ENCODE measurements at places on chromosomes 2 and 18.

- DNase-seq = no peak
These were observed 53.6 kb downstream of the CDK15 start for GRCh38 chr2:201859949-201860348.

DNA sequence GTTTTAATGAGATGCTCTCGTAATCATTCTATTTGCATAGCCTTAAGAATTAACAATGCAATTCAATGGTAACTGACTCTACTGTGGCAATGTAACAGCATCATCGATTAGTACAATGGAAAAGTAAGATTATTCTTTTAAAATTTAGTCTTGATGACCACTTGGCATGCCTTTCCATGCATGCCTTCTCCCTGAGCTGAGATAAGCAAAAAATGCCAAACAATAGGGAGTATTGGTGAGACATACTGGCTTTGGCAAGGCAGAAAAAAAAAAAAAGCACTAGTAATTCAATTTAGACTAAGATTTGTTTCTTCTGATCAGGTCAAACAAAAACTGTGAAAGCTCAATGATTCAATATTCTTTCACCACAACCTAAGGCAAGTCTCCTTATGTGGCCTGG, 110.8 kb upstream of the TRIB2 start:
- DNase-seq = no peak

DNA sequence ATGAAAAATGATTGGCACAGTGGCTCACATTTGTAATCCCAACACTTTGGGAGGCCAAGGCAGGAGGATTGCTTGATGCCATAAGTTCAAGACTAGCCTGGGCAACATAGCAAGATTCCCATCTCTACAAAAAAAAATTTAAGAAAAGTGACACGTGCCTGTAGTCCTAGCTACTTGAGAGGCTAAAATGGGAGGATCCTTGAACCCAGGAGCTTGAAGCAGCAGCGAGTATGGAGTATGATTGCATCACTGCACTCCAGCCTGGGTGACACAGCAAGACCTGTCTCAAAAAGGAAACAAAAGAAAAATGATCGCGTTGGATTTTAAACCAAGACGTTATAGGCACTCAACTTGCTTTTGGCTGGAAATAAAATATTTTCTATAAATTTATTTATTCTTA, 37.8 kb upstream of the CREB1 start:
- DNase-seq = no peak

DNA sequence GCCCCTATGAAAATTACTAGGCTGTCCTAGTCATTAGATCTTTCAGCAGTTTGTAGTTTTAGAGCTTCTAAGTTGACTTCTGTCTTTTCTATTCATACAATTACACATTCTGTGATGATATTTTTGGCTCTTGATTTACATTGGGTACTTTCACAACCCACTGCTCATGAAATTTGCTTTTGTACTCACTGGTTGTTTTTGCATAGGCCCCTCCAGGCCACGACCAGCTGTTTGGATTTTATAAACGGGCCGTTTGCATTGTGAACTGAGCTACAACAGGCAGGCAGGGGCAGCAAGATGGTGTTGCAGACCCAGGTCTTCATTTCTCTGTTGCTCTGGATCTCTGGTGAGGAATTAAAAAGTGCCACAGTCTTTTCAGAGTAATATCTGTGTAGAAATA, 193.8 kb downstream of the RPIA start:
- DNase-seq = no peak

DNA sequence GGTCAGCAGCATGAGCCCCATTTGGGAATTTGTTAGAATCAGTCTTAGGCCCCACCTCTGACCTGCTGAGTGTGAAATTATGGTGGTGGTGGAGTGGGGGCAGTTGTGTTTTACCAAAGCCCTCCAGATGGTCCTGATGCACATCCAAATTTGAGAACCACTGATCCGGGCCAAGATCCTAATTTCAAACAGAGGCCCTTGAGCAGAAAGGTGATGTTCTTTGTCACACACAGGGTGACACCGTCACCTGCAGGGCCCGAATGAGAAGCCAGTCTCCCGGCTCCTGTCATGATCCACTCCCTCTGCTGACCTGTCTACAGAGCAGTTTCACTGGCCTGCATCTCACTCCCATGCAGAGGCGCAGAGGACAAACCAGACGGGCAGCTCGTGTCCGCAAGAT, 129.9 kb downstream of the TRIM43 start:
- no peak for DNase-seq

DNA sequence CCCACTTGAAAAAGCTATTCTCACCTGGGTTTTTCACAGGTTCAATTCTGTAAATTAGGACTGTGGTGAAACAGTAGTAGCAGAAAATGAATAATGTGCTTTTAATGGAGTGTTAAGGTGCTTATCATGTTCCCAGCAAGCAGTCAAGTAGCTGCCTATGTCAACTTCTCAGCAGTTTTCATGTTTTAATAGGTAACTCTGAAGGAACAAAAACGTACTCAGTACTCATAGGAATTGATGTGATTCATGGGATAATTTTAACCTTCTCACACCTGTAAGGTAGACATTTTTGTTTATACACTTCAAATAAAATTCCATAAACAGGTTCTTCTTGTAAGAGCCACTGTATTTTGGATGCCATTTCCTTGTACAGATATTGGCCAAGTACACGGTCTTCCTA, 801.6 kb downstream of the MBD2 start:
- peak; percentile 89 for DNase-seq

GRCh38 chr2:226030788-226031646, 631.5 kb downstream of the NYAP2 start:
- peak; percentile 53 for DNase-seq

GRCh38 chr18:26863122-26863879, 2.2 kb downstream of the AQP4 start:
- peak; percentile 87 for DNase-seq

GRCh38 chr2:37344453-37345361, at the start of gene QPCT:
Gene QPCT (plus strand): TSS chr2:37344630. CDS start chr2:37344732, 102 bp downstream.
- no peak for DNase-seq

DNA sequence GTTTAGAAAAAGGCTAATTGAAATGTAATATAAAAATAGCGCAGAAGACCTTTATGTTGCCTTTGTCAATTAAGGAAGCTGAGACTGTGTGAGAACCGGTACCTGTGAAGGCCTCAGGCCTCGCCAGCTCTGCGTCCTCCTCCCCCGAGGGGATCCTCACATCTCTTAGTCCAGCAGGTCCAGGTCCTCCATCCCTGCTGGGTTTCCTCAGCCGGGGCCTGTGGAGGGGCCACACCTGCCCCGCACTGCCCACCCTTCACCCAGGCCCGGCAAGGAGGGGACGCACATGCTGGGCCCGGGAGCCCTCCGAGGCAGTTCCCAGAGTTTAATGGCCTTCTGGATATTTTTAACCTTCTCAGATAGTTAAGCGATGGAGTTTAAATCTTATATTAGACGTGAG, 3.5 kb downstream of the KCNG2 start:
- DNase-seq = no peak

DNA sequence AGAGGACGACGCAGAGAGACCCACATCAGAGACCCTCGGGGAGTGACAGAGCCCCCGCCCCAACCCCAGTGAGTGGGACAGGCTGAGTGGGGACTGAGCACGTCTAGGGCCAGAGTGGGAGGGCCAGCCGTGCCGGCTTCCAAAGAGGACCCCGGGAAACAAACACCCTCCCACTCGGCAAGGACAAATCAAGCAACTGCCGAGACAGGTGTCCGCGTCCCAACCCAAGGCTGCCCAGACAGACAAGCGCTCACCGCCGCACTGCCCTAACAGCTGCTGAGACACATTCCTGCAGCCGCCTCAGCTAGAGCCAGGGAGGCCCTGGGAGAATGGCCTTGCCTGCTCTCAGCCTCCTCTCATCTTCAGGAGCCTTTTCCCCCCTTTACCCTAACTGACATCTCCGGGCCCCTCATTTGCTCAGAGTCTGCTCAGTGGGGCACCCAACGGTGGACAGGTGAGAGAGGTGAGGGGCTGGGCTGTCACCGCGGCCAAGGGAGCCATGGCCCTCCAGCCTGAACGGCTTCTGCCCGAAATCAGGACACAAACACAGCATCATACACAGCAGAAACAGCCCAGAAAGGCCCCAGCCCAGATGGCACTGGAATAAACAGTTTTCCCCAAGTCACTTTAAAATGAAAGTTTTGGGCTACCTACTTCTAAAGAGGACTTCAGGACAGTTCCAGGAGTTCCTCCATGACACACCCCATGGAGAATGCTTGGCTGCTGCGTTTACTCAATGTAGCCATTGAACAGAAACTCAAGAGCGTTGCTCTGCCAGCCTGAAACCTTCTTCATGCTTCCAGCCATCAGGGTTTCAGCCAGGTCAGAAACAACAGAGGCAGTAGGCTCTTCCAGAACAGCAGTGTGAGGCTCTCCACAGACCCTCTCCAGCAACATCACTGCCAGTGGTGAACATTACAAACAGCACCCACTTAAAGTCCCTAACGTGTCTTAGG, 23.6 kb downstream of the SLC66A2 start:
- no peak for DNase-seq

- no peak for DNase-seq
These were observed 16.9 kb upstream of the VPS54 start for GRCh38 chr2:64036034-64036705.

GRCh38 chr2:189659734-189660133, 1.5 kb upstream of the ASNSD1 start:
- no peak for DNase-seq

DNA sequence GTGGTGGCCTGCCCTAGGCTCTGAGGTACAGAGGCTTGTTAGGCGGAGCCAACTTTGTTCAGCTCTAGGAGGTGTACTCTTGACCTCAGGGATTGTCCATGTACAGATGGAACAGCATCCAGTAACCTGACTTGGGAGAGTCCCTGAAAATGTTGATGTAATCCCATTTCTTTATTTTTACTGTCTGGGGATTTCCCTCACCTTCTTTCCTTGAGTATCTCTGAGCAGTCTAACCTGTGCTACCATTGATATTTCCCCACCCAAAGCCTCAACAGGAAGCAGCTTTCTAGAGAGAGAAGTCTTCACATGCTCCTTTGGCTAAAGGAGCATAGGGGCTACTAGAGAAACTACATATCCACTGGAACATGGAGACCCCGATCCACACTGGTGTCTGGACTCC, 10.4 kb downstream of the IL36A start:
- no peak for DNase-seq

DNA sequence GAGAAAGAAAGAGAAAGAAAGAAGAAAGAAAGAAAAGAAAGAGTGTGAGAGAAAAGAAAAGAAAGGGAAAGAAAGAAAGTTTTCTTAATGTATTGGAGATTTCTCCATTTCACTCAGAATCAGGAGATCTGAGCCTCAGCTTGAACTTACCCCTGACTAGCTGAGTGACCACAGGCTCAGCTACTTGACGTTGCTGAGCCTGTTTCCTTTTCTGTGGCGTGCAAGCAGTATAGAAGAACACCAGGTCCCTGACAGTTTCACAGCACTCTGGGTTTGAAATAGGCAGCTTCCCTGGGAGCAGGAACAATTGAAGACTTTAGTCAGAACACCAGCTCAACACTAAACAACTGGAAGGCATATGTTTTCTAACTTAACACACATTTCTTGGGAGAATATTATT, 44.7 kb downstream of the MARCO start:
- no peak for DNase-seq

DNA sequence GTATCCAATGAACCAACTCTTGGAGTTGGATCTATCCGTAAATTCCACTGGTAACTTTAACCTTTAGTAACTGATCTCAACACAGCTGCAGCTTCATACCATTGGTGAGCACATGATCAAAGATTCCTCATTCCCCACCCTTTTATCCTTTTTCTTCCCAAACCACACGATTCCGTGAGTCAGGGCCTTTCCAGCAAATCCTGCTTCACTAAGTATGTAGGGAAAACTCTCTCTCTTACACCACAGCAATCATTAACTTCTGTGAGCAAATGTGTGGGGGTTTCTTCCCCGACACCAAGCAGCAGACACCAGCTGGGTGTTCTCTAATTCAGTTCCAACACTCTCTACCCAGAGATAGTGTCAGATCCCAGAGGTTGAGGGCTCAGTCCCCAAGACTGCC, 23.5 kb downstream of the ELP2 start:
- no peak for DNase-seq

- DNase-seq = no peak
These were observed 241.6 kb downstream of the PDE11A start for GRCh38 chr2:177830881-177831386.

DNA sequence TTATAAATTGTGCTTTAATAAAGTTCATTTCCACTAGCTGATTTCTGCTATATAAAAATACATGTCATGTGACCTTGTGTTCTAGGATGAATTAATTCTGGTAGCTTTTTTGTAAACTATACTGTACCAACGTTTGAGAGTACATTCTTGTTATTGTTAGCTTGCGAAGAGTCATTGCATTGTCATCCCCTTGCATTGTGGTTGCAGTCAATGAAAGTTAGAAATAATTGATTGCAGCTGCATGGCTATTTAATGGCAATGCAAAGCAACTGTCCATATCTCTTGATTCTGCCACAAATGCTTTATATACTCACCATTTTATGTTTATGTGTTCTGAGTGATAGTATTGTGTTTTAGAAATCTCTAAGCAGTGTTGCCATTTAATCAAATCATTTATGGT, 91.6 kb downstream of the ZNF407 start:
- no peak for DNase-seq

- no peak for DNase-seq
These were observed 33.3 kb downstream of the DOCK10 start for GRCh38 chr2:225008935-225009334.

- no peak for DNase-seq
These were observed 86.9 kb upstream of the COPS8 start for GRCh38 chr2:236998758-236999157.

DNA sequence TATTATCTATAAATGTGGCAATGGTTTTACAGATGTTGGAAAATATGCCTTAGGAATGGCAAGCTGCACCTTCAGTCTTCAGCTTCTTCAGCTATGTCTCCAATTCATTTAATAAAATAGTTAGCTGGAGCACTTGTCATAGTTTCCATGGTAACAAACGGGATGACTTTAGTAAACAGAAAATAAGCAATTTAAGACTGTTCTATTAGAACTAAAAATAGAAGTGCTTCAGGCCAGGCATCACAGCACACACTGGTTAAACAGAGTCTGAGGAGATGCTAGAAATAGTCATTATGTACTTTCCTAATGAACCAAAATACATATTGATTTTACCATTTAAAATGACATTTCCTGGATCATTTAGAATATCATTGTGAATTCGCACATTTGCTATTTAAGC, 195.0 kb downstream of the GCA start:
- no peak for DNase-seq

DNA sequence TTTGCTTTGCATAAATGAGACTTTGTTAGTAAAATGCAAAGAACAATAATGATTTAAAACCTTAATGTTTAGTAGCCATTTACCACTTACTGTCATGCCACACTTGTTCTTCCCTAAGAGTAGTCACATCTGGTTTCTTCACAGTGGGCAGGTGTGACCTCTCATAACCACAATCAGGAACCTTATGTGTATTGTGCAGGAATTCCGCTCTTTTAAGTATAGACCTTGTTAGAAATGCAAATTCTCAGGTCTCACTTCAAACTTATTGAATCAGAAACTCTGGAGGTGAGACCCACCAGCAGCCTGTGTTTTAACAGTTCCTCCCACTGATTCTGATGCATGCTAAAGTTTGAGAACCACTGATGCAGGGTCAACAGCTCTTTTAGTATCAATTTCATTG, 518.8 kb upstream of the MEX3C start:
- DNase-seq = no peak

Measured in NCI-H1105 treated with DMSO at 0.1 percent for 48 hours (cell line).